Transverse colon (tissue), 4 donors: ENCODE measurements at places on chromosomes 1 and 21. TPM values are rescaled to one million over a fixed set of nuclear protein-coding genes. Genes with fewer than 3 reads are reported as not detected.
A peak's percentile ranks its signal among the peaks of the same experiment; 100 is the strongest.

The ZNF593OS gene
- not detected for total RNA-seq

The ITLN1 gene
- total RNA-seq: 9.5 TPM

The CNST gene
- 83.0 TPM for total RNA-seq

The HSPB7 gene
- total RNA-seq: 63.1 TPM

The SHE gene
- 8.2 TPM for total RNA-seq

The OLIG1 gene
- not detected for total RNA-seq

The HES2 gene
- 10.5 TPM for total RNA-seq

The INAVA gene
- 139 TPM for total RNA-seq

DNA sequence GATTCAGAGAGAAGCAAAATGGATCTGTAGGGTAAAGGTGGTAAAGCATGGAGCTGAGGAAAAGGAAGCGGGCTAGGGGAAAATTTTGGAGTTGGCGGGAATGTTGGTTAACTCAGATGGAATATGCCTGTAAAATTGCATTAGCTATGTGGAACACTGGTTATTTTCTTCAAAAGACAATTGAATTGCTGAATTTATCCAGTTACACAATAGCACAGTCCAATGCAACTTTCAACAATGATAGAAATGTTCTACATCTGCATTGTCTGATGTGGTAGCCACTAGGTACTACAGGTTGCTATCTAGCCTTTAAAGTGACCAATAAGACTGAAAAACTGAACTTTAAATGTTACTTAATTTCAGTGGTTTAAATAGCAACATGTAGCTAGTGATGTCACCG, 315.2 kb downstream of the ASTN1 start:
- no peak for DNase-seq

DNA sequence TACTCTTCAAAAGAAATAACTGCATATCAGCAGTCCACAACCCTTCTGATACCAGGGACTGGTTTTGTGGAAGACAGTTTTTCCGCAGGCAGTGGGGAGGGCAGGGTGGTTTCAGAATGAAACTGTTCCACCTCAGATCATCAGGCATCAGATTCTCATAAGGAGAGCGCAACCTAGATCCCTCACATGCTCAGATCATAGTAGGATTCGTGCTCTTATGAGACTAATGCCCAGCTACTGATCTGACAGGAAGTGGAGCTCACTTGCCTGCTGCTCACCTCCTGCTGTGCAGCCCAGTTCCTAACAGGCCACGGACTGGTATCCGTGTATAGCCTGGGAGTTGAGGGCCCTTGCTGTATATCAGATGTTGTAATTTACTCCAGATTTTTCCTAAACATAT, 11.5 kb downstream of the RO60 start:
- no peak for DNase-seq

DNA sequence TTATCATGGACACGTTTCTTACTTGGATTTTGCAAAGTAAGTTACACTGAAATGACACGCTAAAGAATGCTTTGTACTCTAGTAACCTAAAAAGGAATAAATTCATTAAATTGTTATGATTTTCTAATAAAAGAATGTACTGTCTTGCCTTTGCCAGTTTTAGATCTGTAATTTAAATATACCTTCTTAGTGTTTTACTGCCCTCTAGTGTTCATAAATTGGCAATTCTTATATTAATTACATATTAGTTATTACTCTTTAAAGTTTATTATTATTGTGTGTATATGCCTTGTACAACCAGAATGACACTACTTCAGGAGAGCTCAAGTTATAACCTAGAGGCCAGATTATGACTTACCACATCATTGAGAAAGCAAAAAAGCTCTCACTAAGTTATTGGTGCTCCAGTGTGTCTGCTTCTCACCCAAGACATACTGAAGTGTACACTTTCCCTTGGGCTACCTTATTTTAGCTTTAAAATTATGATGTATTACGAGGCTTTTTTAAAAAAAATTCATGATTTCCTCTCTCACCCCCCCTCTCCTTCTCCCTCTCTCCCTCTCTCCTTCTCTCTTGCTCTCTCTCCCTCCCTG, 169.9 kb downstream of the HS2ST1 start:
- DNase-seq: no peak

DNA sequence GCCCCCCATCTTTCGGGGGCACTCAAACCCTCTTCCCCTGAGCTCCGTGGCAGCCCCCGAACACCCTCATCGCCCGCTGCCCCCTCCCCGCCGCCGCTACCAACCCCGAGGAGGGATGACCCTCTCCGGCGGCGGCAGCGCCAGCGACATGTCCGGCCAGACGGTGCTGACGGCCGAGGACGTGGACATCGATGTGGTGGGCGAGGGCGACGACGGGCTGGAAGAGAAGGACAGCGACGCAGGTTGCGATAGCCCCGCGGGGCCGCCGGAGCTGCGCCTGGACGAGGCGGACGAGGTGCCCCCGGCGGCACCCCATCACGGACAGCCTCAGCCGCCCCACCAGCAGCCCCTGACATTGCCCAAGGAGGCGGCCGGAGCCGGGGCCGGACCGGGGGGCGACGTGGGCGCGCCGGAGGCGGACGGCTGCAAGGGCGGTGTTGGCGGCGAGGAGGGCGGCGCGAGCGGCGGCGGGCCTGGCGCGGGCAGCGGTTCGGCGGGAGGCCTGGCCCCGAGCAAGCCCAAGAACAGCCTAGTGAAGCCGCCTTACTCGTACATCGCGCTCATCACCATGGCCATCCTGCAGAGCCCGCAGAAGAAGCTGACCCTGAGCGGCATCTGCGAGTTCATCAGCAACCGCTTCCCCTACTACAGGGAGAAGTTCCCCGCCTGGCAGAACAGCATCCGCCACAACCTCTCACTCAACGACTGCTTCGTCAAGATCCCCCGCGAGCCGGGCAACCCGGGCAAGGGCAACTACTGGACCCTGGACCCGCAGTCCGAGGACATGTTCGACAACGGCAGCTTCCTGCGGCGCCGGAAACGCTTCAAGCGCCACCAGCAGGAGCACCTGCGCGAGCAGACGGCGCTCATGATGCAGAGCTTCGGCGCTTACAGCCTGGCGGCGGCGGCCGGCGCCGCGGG, 837 bp downstream of the FOXD3 start:
- DNase-seq: peak; percentile 31

GRCh38 chr21:14740692-14741091, 194.6 kb upstream of the SAMSN1 start:
- DNase-seq: no peak

DNA sequence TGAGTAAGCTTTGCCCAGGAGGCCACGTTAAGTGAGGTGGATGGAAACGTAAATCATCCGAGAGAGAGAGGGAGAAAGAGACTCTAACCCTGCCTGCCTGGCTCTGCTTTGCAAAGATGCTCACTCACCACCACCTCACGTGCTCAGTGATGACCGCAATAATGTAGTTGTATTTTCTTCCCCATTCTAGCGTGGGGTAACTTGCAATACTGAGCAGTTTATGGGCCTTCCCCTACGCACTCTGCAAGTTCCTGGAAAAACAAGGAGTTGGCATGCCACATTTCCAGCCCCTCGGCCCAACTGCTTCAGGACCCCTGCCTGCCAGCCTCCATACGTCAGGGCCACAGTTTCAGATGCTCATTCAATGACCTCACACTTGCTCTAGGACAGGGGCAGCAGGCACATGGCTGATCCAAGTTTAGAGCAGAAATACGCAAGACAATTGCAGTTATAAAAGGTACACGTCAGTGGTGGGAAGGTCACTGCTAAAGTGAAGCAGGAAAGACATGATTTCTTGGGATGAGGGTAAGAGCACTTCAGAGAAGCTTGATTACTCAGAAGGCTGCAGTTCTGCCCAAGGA, 112.5 kb upstream of the RAB4A start:
- DNase-seq: no peak

- DNase-seq: no peak
Measured at GRCh38 chr1:189811960-189812359, 665.7 kb downstream of the BRINP3 start.

GRCh38 chr1:207089627-207090355, 1.1 kb downstream of the C4BPB start:
- no peak for DNase-seq

DNA sequence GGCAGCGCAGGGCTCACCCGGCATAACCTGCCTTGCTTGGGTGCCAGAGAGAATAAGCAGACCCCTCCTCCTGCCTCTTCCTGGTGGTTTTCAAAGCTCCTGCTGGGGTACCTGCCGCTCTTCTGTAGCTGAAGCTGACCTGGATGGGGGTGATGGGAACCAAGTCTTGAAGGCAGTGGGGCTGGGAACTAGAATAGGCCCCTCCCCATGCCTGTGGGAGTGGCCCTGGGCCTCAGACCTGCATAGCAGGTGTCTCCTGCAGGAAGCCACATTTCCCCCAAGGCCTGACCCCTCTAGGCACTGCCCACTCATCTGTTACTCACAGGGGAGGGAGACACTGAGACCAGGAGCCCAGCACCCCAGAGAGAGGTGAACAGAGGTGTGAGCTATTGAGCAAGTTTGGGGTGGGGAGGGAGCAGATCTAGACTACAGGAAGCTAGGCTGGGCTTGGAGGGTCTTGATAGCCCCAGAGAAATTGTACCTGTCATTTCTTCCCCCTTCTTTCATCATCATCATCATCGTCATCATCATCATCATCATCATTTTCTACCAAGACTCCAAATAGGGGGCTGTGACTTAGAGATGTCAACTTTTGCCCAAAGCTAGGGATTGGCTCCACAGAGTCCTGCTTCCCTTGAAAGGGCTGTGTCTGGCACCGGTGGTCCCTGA, 10.1 kb downstream of the PADI1 start:
- no peak for DNase-seq

GRCh38 chr1:10556430-10557005, 81.8 kb downstream of the PEX14 start:
- DNase-seq: no peak

- no peak for DNase-seq
Measured at GRCh38 chr1:208709981-208710380, 465.8 kb upstream of the PLXNA2 start.

- no peak for DNase-seq
Measured at GRCh38 chr1:201098992-201099677, 13.1 kb downstream of the CACNA1S start.

DNA sequence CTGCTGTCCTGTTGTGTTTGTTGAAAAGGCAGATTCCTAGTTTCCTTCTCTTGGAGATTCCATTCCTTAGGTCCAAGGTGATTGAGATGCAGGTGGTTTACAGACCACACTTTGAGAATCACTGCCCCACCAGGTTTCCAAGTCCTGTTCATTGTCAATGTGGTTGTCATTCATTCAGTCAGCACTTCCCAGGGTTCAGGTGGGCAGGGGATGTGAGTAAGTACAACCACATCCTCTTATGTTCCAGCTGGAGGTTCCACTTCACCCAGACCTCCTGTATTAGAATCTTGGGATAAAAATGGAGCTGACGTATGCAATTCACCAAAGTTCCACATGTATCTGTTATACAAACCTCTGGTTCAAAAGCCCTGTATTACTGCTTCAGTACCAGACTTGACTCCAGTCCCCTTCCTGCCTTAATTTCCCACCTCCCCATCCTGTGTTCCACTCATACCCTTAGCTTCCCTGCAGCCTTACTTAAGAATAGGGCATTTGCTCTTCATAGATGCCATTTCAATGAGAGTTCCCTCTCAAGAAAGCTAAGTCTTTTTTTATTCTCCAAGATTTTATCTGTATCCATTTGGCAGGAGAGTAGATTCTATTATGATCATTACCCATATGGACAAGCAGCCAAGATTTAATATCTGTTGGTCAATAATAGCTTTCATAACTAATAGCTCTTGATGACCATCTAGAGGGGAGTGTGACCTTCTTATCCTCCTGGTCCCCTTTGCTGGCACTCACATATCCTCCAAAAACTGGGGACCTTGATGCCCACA, 46.0 kb upstream of the CAMK1G start:
- no peak for DNase-seq

DNA sequence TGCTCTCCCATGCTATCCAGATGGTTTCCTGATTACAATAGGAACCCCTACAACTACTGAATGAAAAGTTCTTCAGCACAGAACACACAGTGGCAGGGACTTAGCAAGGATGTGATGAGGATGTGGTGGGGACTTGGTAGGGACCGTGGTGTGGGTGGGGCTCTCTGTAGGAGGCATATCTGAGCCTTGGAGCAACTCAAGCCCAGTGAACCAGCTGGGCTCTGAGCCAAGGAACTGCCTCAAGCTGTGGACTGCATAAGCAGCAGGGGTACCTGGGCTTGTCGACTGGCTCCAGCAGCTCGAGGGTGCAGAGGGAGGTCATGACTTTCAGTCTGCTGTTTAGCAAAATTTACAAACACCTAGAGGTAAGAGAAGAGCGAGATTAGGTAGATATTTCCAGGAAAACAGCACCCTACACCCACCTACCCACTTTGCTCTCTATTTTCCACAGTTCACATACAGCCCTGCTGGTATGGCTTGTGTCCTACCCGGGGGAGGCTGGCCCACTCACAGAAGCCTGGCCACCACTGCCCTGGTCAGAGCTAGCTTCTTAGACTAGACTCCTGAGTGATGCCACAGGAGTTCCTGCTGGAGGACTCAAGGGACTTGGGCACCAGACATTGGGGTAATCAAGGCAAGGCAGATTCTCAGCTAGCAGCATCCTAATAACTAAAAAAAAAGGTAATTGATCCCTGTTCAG, 86.8 kb upstream of the GCLM start:
- DNase-seq: no peak

DNA sequence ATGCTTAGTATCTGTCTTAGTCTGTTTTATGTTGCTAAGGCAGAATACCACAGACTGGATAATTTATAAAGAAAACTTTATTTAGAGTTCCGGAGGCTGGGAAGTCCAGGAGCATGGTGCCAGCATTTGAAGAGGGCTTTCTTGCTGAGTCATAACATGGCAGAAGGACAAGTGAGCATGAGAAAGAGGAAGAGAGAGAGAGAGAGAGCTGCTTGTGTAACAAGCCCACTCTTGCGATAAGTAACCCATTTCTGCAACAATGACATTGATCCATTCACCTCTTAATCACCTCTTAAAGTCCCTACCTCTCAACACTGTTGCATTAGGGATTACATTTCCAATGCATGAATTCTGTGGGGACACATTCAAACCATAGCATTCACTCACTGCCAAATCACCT, 11.7 kb upstream of the MYOCOS start:
- DNase-seq: no peak

DNA sequence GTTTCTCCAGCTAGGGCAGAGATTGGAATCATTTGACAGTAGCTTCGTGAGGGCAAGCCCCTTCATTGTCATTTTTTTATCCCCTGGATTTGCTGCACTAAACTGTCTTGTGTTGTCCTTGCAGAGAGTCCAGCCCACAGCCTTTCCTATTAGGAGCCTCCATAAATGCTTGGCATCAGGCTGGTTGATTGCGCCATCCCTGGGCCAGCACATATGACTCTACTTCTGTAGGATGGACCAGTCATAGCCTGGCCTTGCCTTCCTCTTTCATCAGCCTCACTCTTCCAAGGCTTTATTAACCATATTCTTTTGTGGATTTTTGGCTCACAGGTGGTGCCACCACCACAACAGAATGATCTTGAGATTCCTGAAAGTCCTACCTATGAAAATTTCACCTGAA, 31.4 kb downstream of the LY9 start:
- DNase-seq: no peak

- peak; percentile 11 for DNase-seq
Measured at GRCh38 chr1:168767894-168768584, 39.0 kb upstream of the DPT start.

GRCh38 chr1:197137322-197137721, 9.1 kb downstream of the ASPM start:
- DNase-seq: no peak
